ENCODE measurements at places on chromosomes 4 and X.

- peak; percentile 30 for DNase-seq
Measured at GRCh38 chrX:129565046-129565650, 25.1 kb downstream of the OCRL start.

GRCh38 chrX:116657071-116657470 lies 194.3 kb upstream of the CT83 start:
- DNase-seq = no peak

GRCh38 chrX:131752493-131753198 lies 208.8 kb downstream of the OR13H1 start:
- no peak for DNase-seq

DNA sequence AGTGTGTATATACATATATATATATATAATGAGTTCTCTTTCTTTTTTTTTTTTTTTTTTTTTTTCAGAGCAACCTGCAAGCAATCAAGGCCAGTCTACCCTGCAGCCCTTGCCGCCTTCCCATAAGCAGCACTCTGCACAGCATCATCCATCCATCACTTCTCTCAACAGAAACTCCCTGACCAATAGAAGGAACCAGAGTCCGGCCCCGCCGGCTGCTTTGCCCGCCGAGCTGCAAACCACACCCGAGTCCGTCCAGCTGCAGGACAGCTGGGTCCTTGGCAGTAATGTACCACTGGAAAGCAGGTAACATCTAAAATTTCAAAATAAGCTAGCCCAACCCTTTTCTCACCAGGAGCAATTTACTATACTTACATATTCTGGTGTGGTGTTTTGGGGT lies 316.3 kb downstream of the DCTD start:
- DNase-seq = no peak

GRCh38 chr4:148078061-148078460 lies 346.2 kb downstream of the ARHGAP10 start:
- no peak for DNase-seq

DNA sequence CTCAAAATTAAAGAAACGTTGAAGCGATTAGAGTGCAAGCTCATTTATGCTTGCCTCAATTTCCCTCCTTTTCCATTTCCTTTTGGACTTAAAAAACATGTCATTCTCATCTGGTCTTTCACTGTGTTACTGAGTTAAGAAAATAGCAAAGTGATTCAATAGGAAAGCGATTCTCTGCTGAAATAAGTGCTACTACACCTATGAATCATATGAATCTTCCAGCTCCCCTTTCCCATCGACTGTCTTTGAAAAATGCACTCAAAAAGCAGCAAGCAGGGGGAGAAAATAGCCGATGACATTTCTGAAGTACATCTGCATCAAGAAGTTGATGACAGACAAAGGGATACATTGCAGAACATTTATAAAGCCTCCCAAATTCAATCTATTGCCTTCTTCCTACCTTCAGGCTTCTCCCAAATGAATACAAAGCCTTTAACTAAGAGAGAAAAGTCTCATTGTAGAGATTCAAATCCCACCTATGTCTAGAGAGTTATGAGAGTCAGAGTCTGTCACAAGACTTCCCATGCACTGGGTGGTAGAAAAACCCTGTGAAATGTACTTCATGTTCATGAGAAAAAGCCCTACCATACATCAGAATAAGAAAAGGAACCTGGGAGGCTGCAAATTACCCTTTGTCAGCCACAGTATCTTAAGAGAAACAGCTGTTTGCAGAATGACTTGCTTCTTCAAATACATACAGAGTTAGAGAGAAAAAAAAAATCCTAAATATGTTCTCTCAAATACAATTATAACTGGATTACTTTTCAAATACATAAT lies 78.9 kb downstream of the MBNL3 start:
- no peak for DNase-seq

- DNase-seq = no peak
Measured at GRCh38 chr4:61406677-61407076, 206.6 kb downstream of the ADGRL3 start.

- no peak for DNase-seq
Measured at GRCh38 chrX:7215842-7216241, 67.9 kb upstream of the PUDP start.

DNA sequence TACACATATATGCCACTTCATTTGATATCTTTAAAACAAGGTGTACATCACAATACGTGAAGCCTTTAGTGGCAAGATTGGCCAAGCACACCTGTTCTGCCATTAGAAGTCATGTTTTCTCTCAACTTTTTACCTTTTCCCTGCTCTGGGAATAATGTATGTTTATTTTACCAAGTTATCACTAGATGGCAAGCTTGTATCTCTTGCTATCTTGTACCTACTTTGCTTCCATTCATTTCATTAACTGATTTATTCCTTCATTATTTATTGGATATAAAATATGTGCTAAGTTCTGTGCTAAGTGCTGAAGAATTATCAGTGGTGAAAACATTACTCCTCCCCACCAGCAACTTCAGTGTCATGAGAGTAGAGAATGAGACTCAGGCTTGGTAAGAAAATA lies 245.5 kb downstream of the ANK2 start:
- peak; percentile 29 for DNase-seq

DNA sequence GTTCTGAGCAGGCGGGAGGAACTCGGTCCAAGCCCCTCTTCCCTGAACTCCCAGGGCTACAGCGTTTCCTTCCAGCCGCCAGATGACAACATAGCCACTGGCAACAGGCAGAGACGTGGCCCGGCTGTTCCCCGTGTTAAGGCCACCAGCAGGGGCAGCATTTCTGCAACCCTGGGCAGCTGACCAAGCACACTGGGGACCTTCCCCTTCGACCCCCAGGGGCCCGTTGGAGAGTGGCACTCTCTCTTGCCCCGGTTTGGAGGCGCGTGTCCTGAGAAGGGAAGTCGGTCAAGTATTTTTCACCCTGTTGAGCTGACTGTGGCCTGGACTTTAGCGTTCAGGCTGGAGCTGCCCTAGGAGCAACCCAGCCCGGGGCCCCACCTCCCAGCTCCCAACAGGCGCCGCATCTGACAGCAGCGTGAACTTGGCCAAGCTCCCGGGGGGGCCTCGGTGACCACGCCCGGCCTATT lies 37.6 kb downstream of the ZBTB49 start:
- DNase-seq = peak; percentile 62

DNA sequence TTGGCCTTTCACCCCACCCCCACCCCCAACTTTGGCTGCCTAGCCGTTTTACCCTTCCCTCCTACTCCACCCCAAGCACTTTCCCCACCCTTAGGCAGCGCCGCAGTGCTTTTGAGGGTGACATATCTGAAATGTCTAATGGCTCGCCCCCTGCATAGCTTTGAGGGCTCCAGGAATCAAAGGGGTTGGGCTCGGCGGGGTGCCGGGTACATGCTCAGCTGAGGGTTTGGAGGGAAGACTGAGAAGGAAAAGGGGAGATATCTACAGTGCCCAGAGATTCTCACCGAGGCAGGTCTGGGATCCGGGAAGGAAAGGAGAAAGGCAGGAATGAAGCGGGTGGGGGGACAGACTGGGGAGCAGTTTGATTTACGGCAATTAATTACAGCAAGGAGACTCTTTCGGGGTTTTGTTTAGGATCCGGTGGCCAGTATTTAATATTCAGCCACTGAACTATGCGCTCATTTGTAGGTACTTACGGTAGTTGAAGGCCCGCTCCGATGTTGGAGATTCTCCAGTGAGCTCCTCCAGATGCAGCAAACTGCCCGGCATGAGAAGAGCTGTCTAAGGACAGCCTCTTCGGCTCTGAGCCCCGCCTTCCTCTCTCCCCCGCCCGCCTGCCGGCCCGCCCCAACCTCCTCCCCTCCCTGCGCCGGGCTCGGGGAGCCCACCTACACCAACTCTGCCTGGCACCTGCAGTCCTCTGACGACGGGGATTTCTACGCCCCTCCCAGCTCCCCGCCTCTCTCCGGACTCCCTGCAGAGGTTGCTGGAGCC lies at the start of gene IGSF1:
Gene IGSF1, minus strand, starts transcription at position 569 of the 774 bp plus-strand sequence. CDS start 2,632 bp downstream, outside the sequence.
- peak; percentile 3 for DNase-seq

GRCh38 chr4:70901607-70901983 lies 574 bp upstream of the MOB1B start:
- DNase-seq = no peak

GRCh38 chr4:88791274-88791673 lies 93.6 kb upstream of the NAP1L5 start:
- DNase-seq = peak; percentile 37

DNA sequence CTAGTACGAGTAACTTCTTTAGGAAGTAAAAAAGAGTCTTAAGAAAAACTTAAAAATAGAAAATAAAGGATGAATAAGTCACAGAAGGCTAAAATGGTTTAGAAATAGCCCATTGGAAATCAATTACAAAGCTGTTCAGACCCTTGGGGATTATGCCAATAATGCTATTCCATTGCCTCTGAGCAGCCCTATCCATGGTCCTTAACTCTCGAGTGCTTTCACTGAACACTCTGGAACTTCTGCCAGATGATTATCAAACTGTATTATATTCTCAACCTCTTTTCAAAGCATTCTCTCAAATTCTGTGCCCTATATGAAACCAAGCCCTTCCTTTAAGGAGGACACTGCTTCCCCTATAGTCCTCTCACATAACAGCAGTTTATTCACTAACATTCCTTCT lies 17.0 kb downstream of the SLC9B1 start:
- DNase-seq = peak; percentile 52

DNA sequence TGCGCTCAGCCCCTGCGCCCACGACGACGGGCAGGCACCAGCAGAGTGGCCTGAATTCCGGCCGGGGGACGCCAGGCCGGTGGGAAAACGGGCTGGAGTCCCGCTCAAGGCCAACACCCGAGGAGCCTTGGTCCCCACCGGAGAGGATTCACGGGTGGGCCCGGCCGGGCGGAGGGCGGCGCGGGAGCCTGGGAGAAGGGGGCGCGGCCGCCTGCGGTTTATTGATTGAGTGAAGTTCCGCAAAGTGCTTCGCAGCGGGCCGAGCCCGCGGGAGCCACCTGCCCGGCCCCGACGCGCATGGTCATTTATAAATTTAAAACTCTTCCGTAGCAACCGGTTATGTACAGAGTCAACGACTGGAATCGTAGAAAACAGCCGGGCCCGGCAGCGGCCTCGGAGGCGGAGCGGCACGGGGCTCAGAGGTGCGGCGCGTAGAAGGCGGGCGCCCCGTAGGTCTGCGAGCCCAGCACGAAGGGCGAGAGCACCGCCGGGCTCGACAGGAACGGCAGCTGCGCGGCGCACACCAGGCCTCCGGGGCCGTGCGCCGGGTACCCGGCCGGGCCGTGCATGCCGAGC lies 3.6 kb downstream of the NKX1-1 start:
- DNase-seq = no peak

- peak; percentile 24 for DNase-seq
Measured at GRCh38 chr4:71941001-71941400, 90.8 kb upstream of the NPFFR2 start.

DNA sequence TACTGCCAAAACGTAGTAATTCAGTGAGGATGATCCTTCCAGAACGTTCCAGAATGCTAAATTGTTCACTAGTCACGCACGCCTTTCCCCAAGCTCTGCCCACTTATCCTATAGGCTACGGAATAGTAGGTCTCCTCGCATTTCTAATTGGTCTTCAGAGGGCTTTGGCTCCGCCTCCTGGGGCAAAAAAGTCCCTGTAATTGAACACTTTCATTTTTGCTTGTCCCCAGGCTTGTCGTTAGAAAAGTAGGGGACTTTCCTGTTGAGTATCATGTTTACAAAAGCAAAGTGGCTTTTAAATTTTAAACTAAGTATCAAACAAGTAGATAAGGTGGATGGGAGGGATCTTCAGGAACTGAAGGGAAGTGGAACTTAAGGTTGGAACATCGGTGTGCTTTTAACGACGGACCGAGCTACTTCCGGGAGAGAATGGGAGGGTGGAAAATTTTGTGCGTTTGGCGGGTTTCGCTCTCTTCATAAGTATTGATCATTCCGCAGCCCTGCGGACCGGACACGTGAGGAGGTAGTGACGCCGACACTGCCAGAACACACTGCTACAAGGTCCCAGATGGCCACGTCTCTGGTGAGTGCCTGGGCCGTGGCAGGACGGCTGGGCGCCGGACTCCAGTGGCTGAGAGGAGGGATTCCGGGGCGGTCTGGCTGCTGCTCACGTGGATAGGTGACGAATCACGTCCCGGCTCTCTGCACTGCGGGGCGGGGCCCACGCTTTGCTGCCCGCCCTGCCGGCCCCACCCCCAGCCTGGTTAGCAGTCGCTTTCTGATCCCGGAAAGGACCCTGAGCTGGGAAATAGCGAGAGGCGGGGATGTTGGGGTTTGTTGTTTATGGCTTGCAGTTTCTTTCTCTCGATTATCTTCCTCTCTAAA lies at the start of gene NXT2:
Gene NXT2, plus strand, starts transcription at position 406 of the 885 bp plus-strand sequence. Its CDS starts 163 bp downstream, at position 569.
- DNase-seq = peak; percentile 95

GRCh38 chr4:7382634-7383014 lies 52.1 kb downstream of the PSAPL1 start:
- no peak for DNase-seq

DNA sequence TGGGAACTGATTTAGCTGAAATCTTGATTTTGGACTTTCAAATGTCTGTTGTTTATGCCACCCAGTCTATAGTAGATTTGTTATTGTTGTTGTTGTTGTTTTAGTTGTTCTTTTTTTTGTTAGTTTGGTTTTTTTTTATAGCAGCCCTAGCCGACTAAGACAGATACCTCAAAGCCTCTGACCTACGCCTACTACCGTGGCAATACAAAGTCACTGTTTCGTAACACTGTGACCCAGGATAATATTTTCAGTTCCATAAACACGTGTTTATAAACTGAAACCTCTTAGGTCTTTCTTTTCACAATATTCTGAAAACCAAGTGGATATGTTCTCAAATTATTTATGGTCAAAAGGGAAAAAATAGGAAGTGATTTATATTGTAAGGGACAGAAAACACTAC lies 32.8 kb downstream of the VCX2 start:
- DNase-seq = no peak

DNA sequence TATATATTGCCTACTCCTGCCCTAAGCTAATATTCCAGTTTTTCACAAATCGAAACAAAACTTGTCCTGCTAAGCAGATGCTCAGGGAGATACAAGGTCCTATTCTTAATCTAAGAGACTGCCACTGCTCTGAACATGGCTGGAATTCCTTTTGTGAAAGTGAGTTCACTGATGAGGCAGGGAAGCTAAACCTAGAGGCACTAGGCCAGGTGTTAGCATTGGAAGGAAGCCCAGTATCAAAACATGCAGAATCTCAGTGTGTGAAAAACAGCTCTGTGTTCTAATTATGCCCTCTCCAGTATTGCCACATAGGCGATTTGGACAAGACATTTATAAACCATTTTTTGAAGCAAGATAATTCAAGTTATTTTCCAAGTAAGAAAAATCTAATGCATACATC lies 47.6 kb downstream of the ABCG2 start:
- no peak for DNase-seq

DNA sequence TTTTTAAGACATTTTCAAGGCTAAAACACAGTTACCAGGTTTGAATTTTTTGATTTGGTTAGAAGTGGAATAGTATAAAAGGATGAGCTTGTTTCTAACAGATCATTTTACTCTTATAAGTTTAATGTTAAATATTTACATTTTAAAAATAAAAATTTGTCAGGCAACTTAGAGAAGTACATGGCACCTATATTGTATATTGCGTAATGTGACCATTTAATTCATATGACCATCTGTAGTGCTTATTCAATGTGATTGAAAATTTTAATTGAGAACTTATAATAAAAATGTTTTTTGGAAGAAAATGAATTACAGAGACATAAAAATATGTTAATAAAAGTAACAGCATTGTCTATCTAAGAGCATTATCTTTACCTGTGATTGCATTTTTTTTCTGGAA lies 1632.4 kb downstream of the RPA4 start:
- DNase-seq = no peak

GRCh38 chrX:25068340-25068739 lies 52.6 kb upstream of the ARX start:
- no peak for DNase-seq

- DNase-seq = no peak
Measured at GRCh38 chr4:159498446-159499115, 395.7 kb downstream of the RAPGEF2 start.

GRCh38 chr4:18980516-18981233 lies 959.1 kb upstream of the LCORL start:
- no peak for DNase-seq

Data from fibroblast of pulmonary artery (primary cell).